Psoas muscle (tissue), 8 donors: ENCODE measurements at places on chromosomes 2 and 18. TPM values are rescaled to one million over a fixed set of nuclear protein-coding genes. Genes with fewer than 3 reads are reported as not detected.

The RNU2-63P gene
- total RNA-seq, result not detected

DNA sequence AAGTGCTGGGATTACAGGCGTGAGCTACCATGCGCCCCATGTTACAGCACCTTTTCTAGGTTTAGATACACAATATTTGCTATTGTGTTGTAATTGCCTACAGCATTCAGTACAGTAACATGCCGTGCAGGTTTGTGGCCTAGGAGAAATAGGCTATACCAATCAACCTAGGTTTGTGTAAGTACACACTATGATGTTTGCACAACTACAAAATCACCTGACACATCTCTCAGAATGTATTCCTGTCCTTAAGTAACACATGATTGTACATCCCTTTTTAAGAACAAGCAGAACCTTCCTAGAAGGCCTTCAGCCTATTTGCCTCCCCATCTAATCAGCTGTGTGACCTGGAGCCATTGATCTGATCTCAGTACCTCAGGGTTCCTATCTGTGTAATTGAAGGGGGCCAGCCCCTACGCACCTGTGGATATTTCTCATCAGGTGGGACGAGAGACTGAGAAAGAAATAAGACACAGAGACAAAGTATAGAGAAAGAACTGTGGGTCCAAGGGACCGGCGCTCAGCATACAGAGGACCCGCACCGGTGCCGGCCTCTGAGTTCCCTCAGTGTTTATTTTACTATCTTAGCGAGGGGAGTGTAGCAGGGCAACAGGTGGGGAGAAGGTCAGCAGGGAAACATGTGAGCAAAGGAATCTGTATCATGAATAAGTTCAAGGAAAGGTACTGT, 18.7 kb upstream of the TMBIM1 start:
- DNase-seq, result no peak

The SAG gene
- not detected for total RNA-seq

DNA sequence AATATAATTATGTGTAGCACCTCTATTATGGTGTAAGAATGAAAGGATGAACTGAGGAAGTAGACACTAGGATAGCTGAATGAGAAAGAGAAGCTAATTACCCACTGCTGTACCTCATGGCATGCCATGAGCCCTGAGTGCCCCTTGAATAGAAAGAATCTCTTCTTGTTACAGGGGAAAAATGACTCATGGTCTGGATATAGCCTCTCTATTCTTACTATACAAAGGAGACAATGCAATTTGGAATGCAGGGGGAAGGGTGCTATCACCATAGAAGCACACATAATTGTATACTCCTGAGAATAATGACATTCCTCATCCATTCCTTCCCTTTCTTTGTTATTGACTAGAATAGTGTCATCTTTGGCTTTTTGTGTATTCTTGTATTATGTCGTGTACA, 385.2 kb downstream of the CDH7 start:
- DNase-seq, result no peak

DNA sequence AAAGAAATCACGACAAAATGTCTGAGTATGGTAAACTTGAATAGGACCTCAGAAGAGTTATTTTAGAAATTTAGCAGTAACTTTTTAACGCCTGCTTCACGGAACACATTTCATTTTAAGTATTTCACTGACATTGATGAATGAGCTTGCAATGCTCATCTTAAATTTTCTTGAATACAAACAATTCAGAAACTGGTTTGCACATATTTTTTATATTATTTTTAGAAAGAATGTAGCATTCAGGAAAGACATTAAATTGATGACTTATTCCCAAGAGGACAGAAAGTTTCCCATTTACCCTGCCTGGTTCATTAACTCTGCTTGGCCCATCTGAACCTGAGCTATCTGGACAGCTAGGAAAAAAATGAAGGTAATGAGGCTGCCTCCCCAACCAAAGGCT, 89.3 kb downstream of the MBD2 start:
- DNase-seq, result no peak

DNA sequence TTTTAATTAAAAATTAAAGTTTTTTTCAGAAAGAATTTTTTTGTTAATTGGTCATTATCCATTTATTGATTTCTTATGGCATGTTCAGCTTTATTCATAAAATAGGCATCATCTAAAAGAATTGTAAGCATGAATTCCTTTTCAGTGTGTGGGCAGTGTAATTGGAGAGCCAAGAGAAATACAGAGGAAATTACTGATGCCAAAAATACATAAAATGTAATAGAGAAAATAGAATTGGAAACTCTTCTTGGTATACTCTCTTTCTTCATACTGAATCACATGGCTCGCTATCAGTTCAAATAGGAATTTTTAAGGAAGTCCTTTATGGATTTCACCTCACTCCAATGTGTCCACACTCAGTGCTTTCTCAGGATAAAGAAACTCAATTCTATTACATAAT, 663.6 kb upstream of the NRXN1 start:
- DNase-seq, result no peak

The MRPL30 gene
- 37.0 TPM for total RNA-seq

- DNase-seq, result no peak
These were observed 119.2 kb downstream of the PTPRM start for GRCh38 chr18:7686278-7686677.

The TANK gene
- total RNA-seq, result 49.5 TPM

The DES gene
- total RNA-seq, result 14,594 TPM

DNA sequence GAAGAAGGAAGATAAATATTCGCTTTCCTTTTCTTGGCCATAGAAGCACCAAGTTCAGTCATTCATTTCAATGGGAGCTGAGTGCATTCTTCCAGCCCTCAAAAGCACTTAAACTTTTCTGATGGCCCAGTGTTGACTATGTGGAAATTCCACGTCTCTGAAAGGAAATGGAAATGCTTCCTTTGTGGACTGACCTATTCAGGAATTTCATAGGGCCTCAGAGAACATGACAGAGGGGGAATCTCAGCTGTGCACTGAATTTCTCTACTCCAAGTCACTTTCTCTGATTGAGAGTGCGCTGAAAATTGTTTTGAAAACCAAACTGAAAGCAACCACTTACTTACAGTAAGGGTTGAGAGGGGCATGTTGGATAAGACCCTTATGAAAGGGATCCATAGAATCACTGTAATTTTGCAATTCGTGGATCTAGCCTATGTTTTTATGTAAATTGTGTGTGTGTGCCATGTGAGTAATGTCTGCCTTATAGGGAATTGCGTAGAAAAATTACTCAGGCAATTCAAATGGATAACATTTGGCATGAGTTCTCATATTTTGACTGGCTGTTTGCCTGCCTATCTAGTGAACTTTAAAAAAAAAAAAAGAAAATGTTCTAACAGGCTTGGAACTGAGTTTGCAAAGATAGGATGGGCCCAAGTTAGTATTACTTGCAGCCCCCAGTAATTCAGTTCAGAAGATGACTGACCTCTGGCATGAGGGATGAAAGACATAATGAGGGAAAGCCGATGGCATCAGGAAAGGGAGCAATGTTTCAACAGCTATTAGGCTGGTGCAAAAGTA, 437.0 kb downstream of the PTPRM start:
- no peak for DNase-seq

GRCh38 chr18:32152705-32153448, 37.0 kb upstream of the MEP1B start:
- no peak for DNase-seq

The GKN1 gene
- total RNA-seq, result not detected

GRCh38 chr2:182941121-182941722, 74.8 kb upstream of the FRZB start:
- DNase-seq, result no peak

DNA sequence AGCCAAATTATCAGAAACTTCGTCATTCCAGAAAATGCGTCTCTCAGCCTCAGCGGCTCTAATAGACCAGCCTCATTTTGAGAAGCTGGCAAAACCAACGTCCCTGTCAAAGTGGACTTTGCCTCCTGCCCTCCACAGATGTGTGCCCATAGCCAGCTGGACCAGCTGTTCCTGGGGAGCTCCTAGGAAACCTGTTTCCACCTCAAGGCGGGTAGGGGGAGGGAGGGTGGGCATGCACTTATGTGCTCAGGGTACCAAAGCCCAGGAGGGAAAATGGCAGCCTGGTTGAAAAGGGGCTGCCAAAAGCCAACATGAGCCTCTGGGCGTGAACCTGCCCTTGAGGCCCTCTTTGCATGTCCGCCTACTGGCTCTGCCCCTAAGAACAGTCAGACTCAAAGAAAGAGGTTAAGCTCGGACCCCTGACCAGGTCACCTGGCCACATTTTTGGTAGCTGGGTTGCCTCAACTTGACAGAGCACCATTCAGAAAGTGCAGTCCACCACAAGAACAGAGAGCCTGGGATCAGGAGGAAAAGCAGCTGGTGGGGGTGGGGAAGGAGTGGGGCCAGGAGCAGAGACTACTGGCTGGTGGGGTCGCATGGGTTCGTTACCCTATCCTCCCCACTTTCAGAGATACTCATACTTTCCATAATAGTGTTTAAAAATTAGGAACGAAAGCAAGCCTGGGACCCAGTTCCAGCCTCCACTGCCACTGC, 3.5 kb downstream of the PER2 start:
- DNase-seq, result no peak

GRCh38 chr2:219492575-219492974, 6.1 kb upstream of the GMPPA start:
- no peak for DNase-seq

The ZAP70 gene
- 0.94 TPM for total RNA-seq

The RUFY4 gene
- total RNA-seq, result not detected

DNA sequence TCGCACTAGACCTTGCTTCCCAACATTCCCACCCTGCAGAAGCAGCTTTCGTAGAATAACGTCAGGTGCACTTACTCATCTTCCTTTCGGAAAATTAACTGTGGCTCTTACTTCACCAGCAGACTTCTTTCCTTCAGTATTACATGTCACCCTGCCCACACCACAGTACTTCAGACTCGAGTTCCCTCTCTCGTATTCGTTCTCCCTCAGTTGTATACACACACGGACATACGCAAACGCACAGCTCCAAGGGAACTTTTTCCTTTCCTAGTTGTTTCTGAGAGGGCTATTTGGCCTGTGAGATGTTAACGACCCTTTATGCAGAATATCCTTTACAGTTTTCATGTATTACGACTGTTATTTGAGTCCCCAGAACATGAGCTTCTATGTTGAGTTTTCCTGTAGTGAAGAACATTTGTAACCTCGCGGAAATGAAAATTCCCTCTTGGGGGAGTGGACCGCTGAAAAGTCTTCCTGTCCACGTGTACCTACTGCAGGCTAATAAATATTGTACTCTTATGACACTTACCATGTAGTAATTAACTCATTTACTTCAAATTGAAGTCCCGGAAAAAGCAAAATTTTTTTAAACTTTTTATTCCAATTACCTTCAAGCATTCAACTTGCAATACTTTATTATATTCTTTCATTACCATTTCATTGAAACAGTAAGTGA, 908 bp downstream of the ERLEC1 start:
- no peak for DNase-seq

The SERPINB3 gene
- not detected for total RNA-seq

The NOSTRIN gene
- 3.7 TPM for total RNA-seq

- DNase-seq, result no peak
These were observed 832.6 kb upstream of the SLC39A10 start for GRCh38 chr2:194824450-194824849.

GRCh38 chr2:71940695-71941094, 207.0 kb downstream of the CYP26B1 start:
- peak; percentile 82 for DNase-seq

The TNFAIP6 gene
- 0.71 TPM for total RNA-seq

- DNase-seq, result no peak
These were observed 154.0 kb downstream of the SATB2 start for GRCh38 chr2:199303728-199304177.

DNA sequence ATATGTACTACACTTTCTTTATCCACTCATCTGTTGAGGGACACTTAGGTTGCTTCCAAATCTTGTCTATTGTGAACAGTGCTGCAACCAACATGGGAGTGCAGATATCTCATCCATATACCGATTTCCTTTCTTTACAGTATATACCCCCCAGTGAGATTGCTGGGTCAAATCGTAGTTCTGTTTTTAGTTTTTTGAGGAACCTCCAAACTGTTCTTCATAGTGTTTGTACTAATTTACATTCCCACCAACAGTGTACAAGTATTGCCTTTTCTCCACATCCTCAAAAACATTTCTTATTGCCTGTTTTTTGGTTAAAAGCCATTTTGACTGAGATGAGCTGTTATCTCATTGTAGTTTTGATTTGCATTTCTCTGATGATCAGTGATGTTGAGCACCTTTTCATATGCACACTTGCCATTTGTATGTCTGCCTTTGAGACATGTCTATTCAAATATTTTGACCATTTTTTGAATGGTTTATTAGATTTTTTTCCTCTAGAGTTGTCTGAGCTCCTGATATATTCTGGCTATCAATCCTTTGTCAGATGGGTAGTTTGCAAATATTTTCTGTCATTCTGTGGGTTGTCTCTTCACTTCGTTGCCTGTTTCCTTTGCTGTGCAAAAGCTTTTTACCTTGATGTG, 12.2 kb downstream of the PLEK start:
- no peak for DNase-seq

The CFAP65 gene
- not detected for total RNA-seq
